ENCODE measurements at places on chromosomes 16 and 17. TPM values are rescaled to one million over a fixed set of nuclear protein-coding genes. Genes with fewer than 3 reads are reported as not detected.

Gene PLXDC1
- total RNA-seq, result 0.67 TPM

Gene MILR1
- 101 TPM for total RNA-seq

Gene CEP295NL
- not detected for total RNA-seq

Gene KCNH6
- total RNA-seq, result not detected

Gene CACNG3
- not detected for total RNA-seq

Gene ZFP1
- total RNA-seq, result 23.9 TPM

Gene KRTAP2-3
- total RNA-seq, result not detected

Gene TP53TG3F
- total RNA-seq, result not detected

Gene C17orf78
- not detected for total RNA-seq

GRCh38 chr17:44314869-44315661, 6.7 kb downstream of the RUNDC3A start:
- DNase-seq, result peak; percentile 42

- no peak for DNase-seq
These were observed 19.4 kb downstream of the C17orf100 start for GRCh38 chr17:6670999-6671398.

GRCh38 chr17:58536542-58536941, 22.1 kb upstream of the MTMR4 start:
- DNase-seq, result no peak

DNA sequence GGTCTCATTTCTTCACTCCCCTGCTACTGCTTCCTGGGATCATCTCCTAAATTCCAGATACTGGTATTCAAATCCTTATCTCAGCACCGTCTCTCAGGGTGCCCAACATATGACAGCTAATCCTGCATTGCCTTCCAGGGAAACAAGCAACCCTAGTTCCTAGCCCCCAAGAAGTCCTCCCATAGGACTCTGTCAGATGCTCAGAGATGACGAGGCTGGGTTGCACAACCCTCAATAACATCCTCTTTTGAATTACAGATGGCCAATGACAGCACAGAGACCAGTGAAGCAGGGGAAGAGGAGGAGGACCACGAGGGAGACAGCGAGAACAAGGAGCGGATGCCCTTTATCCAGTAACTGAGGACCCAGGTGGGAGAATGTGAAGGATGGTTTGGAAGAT, 45.0 kb upstream of the CLEC3A start:
- DNase-seq, result no peak

- no peak for DNase-seq
These were observed 36.9 kb upstream of the TANGO6 start for GRCh38 chr16:68806422-68806821.

DNA sequence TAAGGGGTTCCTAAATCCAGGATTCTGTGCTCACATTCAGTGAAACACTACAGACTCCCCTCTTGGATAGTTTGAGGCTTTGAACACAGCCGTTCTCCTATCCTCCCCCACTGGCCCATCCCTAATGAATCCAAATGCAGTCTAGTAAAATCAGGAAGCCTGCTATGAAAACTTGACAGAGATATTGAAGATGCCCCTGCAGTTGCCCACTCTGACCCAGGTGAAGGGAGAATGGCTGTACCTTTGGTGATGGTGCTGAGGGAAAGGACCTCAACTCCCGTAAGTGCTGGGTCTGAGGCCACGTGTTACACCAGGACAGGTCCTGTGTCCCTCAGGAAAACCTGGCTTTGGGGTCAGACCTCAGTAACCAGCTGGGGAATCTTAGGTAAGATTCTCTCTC, 54.4 kb downstream of the SF3B3 start:
- DNase-seq, result no peak

- DNase-seq, result no peak
These were observed 128.0 kb downstream of the LAT start for GRCh38 chr16:29112755-29113347.

GRCh38 chr17:78790552-78790951, 8.5 kb upstream of the CYTH1 start:
- no peak for DNase-seq

DNA sequence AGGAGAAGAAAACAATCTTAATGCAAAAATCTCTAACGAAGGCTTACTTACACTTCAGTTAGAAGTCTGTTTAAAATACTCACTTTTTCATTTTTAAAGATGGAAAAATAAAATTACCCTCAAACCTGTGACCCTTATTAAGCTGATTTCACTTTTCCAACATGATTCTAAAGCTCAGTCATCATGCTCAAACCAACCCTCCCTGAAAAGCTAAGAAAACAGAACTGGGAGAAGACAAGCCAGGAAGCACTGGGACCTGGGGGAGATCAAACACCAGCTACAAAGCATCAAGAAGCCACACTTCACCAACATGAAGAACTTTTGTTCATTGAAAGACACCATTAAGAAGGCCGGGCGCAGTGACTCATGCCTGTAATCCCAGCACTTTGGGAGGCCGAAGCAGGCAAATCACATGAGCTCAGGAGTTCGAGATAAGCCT, 88.8 kb downstream of the LITAF start:
- no peak for DNase-seq

DNA sequence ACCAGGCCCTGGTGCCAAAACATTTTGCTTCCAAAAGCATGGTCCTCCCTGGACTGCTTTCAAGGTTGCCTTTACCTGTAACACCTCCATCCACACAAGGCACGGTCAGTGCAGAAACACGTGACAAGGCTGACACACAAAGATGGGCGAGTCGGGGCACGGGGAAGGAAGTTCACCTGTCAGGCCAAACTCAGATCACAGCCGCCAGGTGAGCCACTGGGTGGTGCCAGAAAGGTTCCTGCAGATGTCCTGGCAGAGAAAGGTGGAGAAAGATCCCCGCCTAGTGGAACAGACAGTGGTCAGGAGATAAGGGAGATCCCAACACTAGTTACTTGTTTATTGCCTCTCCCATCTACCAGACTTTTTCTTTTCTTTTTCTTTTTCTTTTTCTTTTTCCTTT, 155.3 kb downstream of the AIPL1 start:
- DNase-seq, result peak; percentile 13

DNA sequence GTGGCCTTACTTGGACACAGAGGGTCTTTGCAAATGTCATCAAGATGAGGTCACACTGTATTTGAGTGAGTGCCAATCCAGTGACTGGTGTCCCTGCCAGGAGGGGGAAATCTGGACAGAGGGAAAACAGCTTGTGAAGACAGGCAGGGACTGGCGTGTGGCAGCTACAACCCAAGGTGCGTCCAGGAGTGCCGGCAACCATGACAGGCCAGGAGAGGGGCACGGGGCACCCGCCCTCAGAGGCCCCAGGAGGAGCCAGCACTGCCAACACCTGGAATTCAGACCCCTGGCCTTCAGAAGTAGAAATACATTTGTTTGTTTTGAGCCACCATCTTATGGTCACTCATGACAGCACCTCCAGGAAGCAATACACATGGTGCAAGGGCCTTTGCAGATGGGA, 225.7 kb downstream of the CPPED1 start:
- no peak for DNase-seq

DNA sequence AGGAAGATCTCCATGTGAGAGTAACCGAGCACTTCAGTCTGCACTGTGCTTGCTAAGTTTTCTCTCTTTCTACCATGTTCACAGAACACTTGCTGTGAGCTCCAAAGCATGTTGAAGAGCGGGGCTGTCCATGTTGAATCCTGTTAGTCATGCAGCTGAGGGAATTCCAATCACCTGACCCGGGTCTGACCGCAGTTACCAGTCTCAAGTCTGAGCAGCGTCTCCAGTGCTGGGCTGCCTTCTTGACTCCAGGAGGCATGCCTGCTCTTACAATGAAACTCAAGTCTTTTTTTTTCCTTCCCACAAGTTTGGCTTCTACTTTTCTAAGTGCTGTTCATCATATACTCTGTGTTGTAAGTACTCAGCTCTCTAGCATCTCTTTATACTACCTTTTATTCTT, 44.3 kb downstream of the HOXB1 start:
- no peak for DNase-seq

DNA sequence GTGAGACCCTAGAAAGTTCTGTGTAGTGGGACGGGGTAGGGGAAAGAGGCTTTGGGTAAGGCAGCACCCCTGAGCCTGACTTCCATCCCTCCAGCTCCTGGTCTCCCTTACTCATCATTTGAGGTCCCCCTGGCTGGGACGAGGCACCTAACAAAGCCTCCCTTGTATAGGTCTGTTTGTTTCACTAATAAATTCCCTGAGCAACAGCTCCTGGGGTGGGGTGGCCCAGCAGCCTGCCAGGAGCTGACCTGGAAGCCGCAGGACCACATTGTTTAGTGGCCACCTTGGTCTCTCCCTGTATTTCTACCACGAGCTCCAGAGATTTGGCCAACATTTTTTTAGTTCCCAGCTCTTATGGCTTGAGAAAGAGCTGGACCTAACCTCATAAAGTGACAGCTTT, 7.2 kb downstream of the PRR15L start:
- DNase-seq, result no peak

GRCh38 chr16:67517661-67518423, 10.8 kb upstream of the RIPOR1 start:
- peak; percentile 89 for DNase-seq

DNA sequence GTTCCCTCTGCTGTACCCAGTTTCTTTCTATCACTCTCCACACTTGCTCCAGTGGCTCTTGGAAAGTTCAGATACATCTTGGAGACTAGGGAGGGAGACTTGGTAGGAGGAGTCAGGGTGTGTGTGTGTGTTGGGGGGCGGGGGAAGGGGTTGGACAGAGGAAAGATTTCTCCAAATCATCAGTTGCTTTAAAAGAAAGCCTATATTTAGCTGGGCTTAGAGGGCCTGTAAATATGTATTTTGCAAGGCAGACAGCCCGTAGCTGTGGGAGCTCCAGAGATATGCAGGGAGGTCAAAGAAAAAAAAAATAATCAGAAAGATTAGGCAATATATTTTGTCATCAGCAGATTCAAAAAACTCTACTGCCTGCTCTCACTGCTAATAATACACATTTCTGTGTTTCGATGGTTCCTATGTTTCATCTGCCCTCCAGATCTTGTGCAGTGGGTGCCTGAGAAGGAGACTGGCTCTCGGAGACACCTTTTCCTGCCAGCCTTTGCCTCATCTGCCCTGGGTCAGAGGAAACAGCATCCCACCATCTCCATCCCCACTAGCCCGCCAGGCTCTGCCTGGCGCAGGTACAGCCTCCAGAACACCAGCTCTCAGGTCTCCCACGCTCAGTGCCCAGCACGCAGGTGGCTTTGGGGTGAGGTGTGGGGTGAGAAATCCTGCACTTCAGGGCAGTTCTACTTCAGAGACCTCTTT, 4.8 kb upstream of the PPP1R9B start:
- DNase-seq, result no peak

DNA sequence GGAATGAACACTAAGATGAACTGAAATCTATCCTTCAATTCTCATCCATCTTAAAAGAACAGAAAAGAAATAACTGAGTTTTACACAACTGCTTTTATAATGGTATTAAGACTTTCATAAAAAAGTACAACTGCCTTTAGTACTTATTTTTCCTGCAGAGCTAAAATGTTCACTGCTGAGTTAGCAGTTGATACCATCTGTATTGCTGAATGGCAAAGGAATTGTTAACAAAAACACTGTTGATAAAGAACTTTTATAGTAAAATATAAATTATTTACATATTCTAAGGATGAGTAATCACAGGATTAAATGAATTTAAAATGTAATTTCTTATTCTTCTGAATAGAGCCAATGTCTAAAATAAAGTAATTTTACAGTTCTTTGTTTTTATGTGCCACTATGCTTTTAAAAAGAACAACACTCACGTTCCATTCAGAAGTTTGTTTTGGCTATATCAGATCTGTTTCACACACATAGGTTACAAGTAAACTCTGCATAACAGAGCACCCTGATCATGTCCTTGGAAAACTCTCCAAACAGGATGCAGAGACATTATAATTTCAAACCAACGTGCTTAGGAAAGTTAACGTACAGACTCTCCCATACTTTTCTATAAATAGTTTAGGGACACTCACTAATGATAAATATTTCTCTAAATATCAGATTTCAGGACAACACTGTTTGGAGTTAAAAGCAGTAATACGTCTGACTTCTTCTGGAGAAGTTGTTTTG, 151.1 kb downstream of the ITFG1 start:
- DNase-seq, result no peak

- peak; percentile 18 for DNase-seq
These were observed 15.4 kb upstream of the KATNB1 start for GRCh38 chr16:57720142-57720575.

- no peak for DNase-seq
These were observed 49.2 kb downstream of the NXPH3 start for GRCh38 chr17:49624896-49625295.

- DNase-seq, result no peak
These were observed 42.6 kb downstream of the CFAP20 start for GRCh38 chr16:58086381-58087208.

DNA sequence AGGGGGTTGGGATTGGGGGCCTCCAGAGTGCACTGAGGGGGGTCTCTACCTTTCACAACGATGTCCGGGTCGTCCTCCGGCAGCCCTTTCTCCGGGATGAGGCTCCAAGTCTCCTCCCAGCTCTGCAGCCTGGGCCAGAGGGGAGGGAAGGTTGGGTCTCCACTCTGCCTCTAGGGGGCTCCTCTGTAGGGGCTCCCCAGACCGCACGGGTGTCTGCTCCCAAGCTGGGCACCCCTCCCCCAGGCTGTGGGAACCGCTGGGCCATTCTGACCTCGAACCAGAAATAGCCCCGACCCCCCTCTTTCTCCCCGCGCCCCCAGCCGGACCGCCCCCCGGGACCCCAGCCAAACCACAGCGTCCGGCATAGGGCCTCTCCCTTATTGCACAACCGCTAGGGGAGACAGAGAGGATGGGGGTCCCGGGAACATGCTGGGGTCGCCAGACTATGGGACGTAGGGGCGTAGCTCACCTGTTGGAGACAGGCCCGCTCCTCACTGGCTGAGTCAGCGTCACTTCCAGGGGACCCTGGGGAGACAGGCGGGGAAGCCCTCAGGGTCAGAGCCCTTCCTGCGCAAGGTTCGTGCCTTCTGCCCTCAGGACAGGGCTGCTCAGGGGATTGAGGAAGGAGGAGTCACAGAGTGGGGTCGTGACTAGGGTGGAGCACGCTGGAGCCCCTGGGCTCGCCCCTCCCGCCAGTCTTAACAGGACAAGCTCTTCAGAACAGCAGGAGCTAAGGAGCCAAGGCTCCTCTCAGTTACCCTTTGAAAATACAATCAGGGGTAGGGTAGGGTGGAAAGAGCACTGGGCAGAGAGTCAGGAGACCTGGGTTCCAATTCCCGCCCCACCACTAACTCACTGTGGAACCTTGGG, 2.7 kb downstream of the PLEKHH3 start:
- DNase-seq, result peak; percentile 66

DNA sequence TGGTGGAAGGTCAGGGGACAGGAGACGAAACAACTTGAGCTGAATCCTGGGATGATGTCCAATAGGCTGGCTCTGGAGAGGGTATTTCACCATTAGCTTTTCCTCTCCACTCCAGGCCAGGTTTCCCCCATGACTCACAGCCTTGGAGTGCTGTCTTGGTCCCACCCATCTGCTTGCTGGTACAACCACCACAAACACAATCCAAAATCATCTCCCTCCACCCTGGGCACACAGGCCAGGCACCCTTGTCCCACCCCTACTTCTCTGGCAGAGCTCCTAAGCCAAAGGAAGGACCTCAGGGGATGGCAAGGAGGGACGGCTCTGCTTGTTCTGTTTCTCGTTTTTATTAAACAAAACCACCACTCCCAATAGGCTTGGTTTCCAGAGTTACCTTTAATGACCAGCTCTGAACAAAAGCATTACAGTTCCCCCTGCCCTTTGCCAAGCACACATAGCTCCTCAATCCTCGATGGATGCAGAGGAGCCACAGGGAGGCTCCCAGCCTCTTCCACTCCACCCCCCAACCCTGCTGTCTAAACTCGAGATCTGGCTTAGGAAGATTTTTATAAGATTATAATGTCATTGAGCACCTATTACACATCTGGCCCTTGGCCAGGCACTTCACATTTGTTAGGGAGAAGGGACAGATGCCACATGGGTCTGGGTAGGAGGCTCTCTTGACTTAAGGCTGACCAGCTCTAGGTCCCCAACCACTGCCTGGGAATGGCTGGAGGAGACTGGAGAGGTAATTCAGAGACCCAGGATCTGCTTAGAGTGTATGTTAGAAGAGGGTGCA, 13.3 kb downstream of the CAVIN1 start:
- no peak for DNase-seq
